Effector CD4-positive, alpha-beta T cell (primary cell): ENCODE measurements at places on chromosomes 7 and 10.

DNA sequence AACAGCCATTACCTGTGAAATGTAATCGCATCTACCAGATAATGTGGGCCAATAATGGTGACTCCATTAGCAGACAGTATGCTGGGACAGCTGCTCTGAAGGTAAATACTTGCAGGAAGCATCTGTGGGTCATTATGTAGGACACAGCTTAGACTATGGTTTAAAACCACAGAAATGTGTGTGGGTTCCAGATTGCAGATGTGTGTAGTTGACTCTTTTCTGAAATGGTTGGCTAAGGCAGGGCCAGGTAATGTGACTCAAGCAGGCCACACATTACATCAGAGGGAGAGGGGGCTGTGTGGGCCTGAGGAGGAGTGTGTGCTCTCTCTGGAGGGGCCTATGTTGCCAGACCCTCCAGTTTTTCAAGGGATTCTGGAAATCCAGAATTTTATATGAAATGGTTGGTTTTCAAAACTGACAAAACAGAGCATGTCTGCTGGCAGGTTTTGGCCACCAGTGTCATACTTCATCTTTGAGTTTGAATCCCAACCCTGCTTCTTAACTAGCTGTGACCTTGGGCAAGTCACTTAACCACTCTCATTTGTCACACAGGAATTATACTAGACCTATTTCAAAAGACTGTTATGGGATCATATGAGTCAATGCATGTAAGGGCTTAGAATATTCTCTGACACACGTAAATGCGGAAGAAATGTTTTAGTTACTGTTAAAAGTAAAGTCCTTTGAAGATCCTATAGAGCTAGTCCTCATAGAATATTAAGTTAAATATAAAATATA lies 64.5 kb downstream of the MCMBP start:
- DNase-seq = no peak

DNA sequence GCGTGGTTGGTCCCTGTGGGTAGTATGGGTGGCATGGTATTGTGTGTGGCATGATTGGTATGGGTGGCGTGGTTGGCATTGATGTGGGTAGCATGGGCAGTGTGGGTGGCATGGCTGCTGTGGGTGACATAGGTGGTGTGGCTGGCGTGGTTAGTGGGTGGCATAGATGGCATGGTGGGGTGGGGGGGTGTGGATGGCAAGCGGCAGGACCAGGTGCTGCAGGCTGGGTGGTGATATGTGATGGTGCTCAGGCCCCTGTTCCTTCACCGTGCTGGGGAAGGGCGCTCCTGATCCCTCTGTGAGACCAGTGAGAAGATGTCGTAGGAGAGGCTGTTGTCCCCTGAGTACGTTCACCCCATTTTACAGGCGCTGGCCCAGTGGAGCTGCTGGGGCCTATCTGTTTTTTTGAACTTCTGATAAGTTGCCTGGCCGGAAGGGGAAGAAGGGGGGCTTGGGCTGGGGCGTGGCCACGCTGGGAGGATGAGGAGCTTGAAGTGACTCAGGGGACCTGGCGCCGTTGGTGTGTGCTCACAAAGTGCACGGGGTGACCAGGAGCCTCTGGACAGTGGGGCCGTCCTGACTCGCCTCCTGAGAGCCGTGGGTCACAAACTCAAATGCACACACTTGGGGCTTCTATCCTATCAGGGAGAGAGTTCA lies 17.5 kb downstream of the INPP5A start:
- peak; percentile 20 for DNase-seq

DNA sequence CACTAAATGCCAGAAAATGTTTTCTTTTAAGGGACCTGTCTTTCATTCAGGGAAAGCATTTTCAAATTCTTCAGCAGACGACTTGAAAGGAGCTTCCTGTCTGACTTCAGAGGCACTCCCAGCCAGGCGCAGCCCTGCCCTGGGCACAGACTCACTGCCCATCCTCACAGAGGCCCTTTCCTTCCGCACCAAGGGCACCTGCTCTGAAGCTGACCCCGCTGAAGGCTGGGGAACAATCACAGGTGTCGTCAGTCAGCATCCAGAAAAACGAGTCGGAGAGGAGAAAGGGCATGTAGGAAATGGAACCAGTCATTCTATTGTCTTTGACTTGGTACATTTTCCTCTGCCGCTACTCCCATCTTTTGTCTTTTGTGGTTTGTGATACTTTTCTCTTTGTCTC lies 125.3 kb upstream of the PARD3 start:
- no peak for DNase-seq

GRCh38 chr7:159034394-159034793 lies 110.3 kb downstream of the VIPR2 start:
- DNase-seq = no peak

DNA sequence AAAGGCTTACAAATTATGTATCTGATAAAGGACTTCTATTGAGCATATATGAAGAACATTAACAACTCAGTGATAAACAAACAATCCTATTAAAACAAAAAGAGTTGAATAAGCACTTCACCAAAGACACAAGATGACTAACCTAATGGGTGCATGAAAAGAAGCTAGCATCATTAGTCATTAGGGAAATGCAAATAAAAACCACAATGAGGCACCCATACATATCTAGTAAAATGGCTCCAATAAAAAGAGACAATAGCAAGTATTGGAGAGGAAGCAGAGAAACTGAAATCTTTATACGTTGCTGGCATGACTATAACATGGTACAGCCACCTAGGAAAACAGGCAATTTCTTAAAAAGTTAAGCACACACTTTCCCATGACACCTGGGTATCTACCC lies 77.6 kb upstream of the ZMIZ1 start:
- DNase-seq = no peak
